ENCODE measurements at places on chromosomes 12 and 14. TPM values are rescaled to one million over a fixed set of nuclear protein-coding genes. Genes with fewer than 3 reads are reported as not detected.

The LTBP2 gene
- 71.2 TPM for total RNA-seq

The OR6C2 gene
- total RNA-seq = not detected

The GXYLT1 gene
- total RNA-seq = 10.8 TPM

DNA sequence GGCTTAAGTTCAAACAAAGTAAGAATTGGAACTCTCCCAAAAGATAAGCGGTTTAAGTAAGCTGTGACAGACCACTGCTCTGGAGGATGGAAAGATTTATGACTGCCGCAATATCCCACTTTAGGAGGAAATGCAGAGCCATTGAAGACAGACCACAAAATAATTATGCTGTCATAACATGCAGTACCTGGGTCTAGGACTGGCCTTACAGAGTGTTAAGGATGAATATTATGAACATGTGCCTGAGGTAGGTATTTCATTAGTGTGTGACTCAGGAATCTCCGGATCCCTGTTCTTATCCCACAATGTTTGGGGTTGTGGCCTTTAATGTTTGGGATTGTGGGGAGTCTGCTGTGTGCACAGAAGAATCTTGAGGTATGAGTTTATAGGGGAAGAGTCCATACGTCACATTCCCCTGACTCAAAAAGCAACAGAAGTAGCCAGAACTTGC, 114.9 kb downstream of the SAMD4A start:
- no peaks in the 10 kb centered on the region for H3K36me3 ChIP-seq
- DNase-seq = no peak
- H3K27ac ChIP-seq = no peak overlapping the region
- no peaks in the 10 kb centered on the region for H3K27me3 ChIP-seq
- peaks cover 86% of the 10 kb centered on the region for H3K4me1 ChIP-seq

- no peaks in the 10 kb centered on the region for H3K27me3 ChIP-seq
- no peak overlapping the region for H3K4me3 ChIP-seq
- H3K4me1 ChIP-seq = peaks cover 8% of the 10 kb centered on the region
- H3K36me3 ChIP-seq = no peaks in the 10 kb centered on the region
- no peak for DNase-seq
- no peak overlapping the region for H3K27ac ChIP-seq
These were observed 68.4 kb downstream of the PPM1H start for GRCh38 chr12:62866451-62867082.

Data from sigmoid colon (tissue), 7 donors.